Temporal lobe (tissue), 4 donors: ENCODE measurements at places on chromosomes 12 and 14. TPM values are rescaled to one million over a fixed set of nuclear protein-coding genes. Genes with fewer than 3 reads are reported as not detected.

Gene RPS6KA5
- total RNA-seq, result 10.3 TPM

Gene HAL
- under 0.01 TPM for total RNA-seq

Gene GYS2
- total RNA-seq, result not detected

Gene DLGAP5
- 3.9 TPM for total RNA-seq

Gene WIF1
- 0.98 TPM for total RNA-seq

Gene GARIN6
- not detected for total RNA-seq

Gene NPFF
- not detected for total RNA-seq

Gene TAS2R7
- not detected for total RNA-seq

Gene CCDC196
- total RNA-seq, result not detected

Gene ADAMTS20
- total RNA-seq, result 0.25 TPM
